Muscle of back (tissue), 13 donors: ENCODE measurements at places on chromosomes 4 and X. TPM values are rescaled to one million over a fixed set of nuclear protein-coding genes. Genes with fewer than 3 reads are reported as not detected.

GRCh38 chr4:159719531-159719930, 616.7 kb downstream of the RAPGEF2 start:
- DNase-seq = no peak

GRCh38 chrX:107731831-107732502, 43.6 kb downstream of the TSC22D3 start:
- DNase-seq = peak; percentile 65

DNA sequence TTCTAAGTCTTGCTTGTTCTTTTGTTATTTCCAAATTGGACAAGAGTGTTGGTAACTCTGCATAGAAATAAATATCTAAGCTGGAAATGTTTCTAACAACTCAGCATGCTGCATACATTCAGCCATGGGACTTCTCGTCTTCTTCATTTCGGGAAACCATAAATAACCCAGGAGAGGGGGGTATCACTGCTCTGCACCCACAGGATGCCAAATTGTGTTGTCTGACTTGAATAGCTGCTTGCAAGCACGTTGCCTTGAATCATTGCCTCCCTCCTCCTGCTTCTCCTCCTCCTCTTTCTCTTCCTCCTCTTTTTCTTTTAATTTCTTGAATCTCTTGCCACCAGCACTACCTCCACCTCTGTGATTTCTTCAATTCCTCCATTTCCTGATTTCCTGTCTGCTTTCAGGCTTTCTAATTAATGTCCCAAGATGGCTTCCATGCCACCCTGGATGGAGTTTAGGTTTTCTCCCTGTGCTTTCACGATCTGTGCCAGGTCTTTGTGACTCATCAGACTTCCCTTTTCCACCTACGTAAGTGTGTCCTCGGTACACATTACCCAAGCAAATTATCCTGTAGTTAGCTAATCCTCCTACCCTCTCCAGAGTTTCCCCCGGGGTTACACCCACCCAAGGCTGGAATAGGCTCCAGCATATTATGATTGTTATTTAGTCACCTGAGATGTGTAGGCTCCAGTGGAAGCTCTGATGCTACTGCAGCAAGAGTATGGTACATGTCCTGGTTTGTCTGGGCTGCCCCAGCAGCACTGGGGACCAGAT, 122.6 kb upstream of the VCX3B start:
- DNase-seq = no peak

DNA sequence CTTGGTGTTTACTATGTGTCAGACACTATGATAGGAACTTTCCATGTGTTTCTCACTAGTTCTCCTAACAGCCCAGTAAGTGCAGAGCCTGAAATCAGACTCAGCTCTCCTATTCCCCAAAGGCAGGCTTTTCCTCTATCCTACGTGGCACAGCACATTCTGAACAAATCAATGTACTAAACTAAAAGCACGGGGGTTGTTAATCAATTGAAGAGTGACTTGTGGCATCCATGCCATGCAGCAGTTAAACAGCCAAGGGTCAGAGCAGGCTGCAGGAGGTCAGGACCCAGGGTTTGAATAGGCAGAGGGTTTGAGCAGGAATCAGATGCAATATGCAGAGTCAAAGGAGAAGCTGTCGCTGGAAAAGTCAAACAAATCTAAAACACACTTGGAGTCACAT, 289.7 kb upstream of the LDB2 start:
- DNase-seq = no peak

DNA sequence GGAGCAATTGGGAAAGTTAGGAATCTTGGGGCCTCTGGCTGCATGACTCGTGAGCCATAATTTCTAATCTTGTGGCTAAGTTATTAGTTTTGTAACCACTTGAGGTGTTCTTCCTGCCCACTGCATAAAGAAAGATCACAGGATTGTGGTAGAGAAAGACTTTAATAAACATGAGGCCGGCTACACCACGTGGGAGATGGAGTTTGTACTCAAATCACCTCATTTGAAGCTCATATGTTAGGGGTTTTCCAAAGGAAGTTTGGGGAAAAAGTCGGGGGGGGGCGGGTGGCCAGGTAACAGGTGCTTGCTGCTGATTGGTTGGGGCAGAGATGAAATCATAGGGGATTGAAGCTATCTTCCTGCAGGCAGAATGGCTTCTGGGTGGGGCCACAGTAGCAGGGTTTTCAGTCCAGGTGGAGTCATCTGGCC, 287.8 kb downstream of the ZNF674 start:
- DNase-seq = no peak

DNA sequence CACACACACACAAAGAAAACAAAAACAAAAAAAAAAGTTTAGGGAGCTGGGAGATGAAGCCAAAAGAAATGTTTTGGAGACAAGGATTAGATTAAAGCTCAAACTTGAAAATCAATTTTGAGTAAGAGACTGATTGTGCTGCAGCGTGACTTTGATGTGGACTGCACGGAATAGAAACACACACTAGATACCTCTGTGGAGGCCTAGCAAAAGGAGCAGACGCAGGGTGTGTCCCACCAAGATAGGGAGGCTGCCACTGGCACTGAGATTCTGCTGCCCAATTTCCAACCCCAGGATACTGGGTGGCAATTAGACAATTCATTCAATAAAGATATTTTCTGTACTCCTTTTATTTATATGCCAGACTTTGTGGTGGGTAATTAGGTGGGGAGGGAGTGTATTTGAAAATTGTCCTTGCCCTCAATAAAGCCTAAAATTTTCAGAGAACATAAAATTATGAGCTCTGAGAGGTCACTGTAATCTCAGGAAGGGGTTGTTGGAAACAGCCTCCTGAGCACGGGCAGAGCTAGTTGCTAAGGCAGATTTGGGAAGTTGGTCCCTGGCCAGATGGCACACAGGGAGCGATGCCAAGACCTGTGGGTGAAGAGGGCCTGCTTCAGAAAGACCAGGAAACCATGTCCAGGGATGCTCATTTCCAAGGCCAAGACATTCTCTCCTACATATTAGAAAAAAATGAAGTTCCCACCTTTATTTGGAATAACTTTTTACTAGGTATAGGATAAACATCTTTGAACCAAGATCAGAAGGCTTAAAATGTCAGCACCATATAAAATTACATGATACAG, 1.9 kb upstream of the PPP3CA start:
- no peak for DNase-seq

DNA sequence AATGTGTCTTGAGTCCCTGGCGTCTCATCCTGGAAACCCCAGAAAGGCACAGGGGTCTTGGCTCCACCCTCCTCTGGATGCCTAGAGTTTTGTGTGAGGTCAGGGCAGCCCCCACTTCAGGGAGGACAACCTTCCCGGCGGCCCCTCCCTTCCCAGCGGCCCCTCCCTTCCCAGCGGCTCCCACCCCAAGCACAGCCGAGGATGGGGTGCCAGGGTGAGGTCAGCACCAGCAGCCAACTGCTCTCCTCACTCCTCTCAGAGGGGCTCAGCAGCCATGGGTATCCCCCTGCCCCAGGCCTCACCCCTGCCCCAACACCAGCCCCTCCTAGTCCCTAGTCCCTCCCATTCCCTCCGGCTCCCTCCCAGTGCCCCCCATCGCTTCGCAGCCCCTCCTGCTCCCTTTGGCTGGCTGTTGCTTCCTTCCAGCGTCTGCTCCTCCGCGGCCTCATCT, 17.4 kb downstream of the DGKQ start:
- no peak for DNase-seq

DNA sequence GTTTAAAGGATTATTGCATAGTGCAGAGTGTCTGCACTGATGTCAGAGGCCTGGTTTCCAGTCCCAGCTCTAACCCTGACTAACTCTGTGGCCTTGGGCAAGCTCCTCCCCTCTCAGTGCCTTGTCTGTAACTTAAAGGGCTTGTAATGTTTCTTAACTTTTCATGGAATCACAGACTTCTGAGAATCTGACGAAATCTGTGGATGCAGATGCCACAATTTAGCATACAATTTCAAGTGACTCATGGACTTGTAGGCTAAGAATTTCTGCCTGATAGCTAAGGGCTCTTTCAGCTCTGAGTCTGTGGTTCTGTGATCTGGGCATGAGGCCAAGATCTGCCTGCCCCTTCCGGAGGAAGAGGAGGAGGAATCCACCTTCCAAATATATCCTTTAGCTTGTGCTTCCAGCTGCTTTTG, 236.9 kb downstream of the AR start:
- peak; percentile 80 for DNase-seq

GRCh38 chr4:185480016-185480732, 8.6 kb upstream of the CCDC110 start:
- no peak for DNase-seq

DNA sequence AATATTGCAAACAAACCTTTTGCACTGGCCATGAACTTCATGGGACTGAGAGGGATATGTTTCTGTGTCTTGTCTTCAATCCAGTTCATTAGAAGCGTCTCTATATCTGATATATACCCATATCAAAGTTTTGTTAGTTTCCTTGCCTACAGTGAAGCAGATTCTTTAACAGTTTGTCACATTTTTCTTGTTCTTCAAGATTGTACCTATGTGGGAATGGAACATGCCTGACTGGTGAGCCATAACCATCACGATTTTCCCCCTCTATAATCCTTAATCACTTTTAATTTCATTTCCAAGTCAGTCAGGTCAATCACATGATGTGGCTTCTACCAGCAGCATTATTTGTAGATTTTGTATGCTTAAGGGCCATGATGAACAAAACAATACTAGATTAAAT, 197.1 kb upstream of the PDE5A start:
- no peak for DNase-seq

- no peak for DNase-seq
These were observed 80.5 kb upstream of the GPR34 start for GRCh38 chrX:41608244-41608643.

GRCh38 chrX:70041993-70042392, 7.7 kb downstream of the AWAT2 start:
- DNase-seq = no peak

GRCh38 chrX:638482-639131, 8.0 kb downstream of the SHOX start:
- DNase-seq = no peak

DNA sequence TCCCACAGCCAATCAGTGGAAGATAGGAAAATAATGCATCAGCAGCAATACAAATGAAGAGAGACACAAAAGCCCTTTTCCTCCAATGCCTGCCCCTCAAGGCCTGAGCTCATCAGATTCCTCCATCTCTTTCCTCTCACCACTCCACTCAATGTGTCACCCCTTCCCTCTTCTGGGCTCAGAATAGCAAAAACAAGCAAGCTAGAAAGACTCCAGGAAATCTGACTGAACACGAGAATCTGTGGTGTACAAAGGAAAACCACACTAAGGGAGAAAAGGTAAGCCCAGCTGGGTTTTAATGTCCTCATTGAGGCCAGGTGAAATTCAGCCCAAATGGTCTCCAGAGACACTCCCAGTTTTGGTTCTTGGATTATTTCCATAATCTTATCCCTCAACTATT, 46.3 kb downstream of the ARHGEF9 start:
- no peak for DNase-seq

DNA sequence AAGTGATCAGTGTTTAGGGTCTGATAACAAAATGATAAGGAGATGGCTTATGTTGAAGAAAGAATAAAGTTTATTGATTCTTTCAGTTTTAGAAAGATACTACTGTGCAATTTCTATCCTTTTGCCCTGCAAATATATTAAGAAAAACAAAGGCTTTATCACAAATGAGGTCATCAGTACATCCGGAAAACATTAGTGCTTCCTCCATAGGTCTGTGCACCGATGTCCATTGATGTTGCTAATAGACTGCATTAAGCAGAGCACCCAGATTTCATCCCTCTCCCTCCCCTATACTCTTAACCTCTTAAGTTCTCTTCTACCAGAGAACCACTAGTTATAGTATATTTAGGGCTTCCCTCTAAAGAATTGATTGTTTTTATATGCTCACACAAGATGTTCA, 53.7 kb upstream of the HHIP start:
- DNase-seq = no peak

DNA sequence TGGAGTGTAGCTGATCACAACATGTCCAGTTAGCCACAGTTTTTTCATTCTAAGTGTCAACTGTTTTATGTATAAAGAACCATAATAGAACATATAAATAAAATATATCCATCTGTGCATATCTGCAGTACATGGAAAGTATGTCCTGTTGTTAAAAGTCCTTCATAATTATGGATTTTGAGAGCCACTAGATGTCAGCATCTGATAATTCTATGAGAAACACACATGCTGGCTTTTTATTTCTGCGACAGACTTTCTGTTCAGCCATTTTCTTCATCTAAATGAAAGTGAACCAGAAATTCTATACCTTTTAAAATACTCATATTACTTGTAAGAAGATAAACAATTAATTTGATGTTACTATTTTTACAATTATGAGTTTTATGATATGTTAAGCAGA, 251.5 kb downstream of the GPM6A start:
- peak; percentile 75 for DNase-seq

DNA sequence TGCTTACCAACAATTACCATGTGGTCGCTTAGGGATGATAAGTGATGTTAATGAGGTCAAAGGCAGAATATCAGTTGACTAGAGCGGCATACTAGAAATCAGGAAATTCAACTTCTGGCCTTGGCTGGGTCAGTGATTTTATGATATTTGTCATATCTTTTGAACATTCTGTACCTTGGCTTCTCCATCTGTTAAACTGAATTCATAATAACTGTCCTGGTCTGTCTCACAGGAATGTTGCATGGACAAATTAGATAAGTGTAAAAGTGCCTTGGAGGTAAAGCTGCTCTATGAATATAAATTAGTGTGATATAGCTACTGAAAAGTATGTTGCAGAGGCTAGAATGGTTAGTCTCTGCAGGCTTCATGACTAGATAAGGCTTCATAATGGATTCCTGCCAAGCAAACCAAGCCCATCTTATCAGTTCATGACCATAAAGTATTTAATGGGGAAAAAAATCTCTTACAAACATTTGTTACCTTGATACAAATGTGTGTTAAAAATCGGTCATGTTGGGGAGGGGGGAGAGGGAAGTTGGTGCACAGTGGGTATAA, 104.6 kb upstream of the BMPR1B start:
- DNase-seq = no peak

DNA sequence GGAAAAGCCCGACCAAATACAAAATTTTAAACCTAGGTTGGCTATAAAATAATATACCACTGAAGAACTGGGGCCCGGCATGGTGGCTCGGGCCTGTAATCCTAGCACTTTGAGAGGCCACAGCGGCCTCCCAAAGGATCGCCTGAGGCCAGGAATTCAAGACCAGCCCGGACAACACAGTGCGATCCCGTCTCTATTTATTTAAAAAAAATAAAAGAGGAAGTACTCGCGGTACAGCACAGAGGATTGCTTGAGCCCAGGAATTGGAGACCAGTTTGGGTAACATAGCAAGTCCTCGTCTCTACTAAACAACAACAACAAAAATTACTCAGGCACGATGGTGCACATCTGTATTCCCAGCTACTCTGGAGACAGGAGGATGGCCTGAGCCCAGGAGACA, 44.8 kb upstream of the CDKN2AIP start:
- peak; percentile 36 for DNase-seq

Gene FOXR2
- not detected for polyA plus RNA-seq

Gene IL3RA
- 25.0 TPM for polyA plus RNA-seq

Gene CSAG3
- not detected for polyA plus RNA-seq

Gene LGI2
- 3.0 TPM for polyA plus RNA-seq

Gene NIPAL1
- 2.2 TPM for polyA plus RNA-seq

Gene CT45A10
- polyA plus RNA-seq = not detected

Gene BGN
- polyA plus RNA-seq = 120 TPM

Gene SUPT20HL2
- not detected for polyA plus RNA-seq

Gene TLR3
- 1.7 TPM for polyA plus RNA-seq

Gene P2RY10
- 0.44 TPM for polyA plus RNA-seq

Gene CXCL11
- not detected for polyA plus RNA-seq

Gene PRSS12
- polyA plus RNA-seq = 3.6 TPM

Gene SHOX
- 0.54 TPM for polyA plus RNA-seq

Gene HERC5
- 2.3 TPM for polyA plus RNA-seq
